CD8-positive, alpha-beta memory T cell (primary cell): ENCODE measurements at places on chromosomes 4 and X. TPM values are rescaled to one million over a fixed set of nuclear protein-coding genes. Genes with fewer than 3 reads are reported as not detected.

DNA sequence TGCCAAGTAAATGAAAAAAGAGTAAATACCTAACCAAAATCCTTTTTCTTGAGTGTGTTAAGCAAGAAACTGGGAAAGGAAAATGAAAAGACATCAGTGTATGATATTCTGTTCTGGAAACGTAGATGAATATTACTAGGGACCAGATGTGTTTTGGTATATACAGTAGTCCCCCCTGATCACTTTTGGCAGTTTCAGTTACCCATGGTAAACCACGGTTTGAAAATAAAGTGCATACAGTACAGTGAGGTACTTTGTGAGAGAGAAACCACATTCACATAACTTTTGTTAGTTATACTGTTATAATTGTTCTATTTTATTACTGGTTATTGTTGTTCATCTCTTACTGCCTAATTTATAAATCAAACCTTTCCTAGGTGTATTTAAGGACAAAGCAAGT lies 250.9 kb downstream of the TENM3 start:
- no peaks in the 10 kb centered on the region for H3K27me3 ChIP-seq
- H3K4me1 ChIP-seq = no peaks in the 10 kb centered on the region
- no peak for DNase-seq
- H3K4me3 ChIP-seq = no peak overlapping the region
- H3K27ac ChIP-seq = no peak overlapping the region
- H3K36me3 ChIP-seq = no peaks in the 10 kb centered on the region

GRCh38 chrX:154040863-154041262 lies 21.2 kb upstream of the IRAK1 start:
- H3K4me3 ChIP-seq = no peak overlapping the region
- no peaks in the 10 kb centered on the region for H3K27me3 ChIP-seq
- H3K36me3 ChIP-seq = no peaks in the 10 kb centered on the region
- no peak for DNase-seq
- H3K27ac ChIP-seq = no peak overlapping the region

The TMPRSS11B gene
- total RNA-seq = not detected

- DNase-seq = no peak
- H3K27ac ChIP-seq = no peak within 1 kb of the TSS
- no peaks in the 10 kb centered on the region for H3K4me1 ChIP-seq
- no peaks in the 10 kb centered on the region for H3K36me3 ChIP-seq
- no peak within 1 kb of the TSS for H3K4me3 ChIP-seq
These were observed at the start of gene PNMA6E for GRCh38 chrX:153401133-153401764. Gene PNMA6E, minus strand, starts transcription at chrX:153401350. Its CDS starts 2,501 bp downstream, at chrX:153398849.

The MED28 gene
- 51.7 TPM for total RNA-seq

- no peak for DNase-seq
- H3K36me3 ChIP-seq = no peaks in the 10 kb centered on the region
- H3K27me3 ChIP-seq = no peaks in the 10 kb centered on the region
- H3K4me1 ChIP-seq = no peaks in the 10 kb centered on the region
- no peak overlapping the region for H3K27ac ChIP-seq
- H3K4me3 ChIP-seq = no peak overlapping the region
These were observed 22.3 kb downstream of the TMEM31 start for GRCh38 chrX:103733017-103733416.

The IQCM gene
- total RNA-seq = not detected
